ENCODE measurements at places on chromosomes 16 and 17.

DNA sequence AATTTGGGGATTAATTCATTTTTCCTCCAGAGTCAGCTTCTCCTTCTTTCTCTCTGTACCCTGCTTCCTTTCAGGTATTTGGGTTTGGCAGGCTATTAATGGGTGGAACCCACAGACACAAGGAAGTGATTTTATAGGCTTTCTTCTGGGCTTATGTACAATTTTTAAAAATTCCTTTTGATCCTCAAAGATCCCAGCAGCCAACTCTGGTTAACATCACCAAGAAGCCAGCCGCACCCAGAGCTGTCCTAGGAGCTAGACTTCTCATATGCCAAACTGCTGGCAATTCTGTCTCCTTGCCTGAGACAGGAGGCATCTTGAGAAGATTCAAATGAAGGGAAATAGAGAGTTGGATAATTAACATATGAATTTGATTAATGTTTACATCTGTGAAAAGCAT is 47.2 kb upstream of the ELAC2 start:
- no peak for DNase-seq

DNA sequence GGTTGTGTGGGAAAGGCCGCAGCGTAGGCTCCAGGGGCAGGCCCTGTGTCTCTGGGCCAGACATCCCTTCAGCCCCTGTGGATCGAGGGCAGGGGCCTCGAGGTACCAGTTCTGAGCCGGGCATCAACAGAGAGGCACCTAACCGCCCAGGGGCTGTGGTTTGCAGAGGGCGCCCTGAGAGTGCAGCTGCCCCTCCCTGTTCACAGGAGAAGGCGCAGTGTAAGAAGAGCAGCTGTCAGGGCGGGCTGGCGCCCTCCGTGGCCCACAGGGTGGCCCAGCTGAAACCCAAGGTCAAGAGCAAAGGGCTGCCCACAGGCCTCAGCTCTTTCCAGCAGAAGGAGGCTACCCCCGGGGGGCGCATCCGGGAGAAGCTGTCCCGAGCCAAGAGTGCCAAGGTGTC is 56.5 kb downstream of the ACTG1 start:
- DNase-seq, result no peak

DNA sequence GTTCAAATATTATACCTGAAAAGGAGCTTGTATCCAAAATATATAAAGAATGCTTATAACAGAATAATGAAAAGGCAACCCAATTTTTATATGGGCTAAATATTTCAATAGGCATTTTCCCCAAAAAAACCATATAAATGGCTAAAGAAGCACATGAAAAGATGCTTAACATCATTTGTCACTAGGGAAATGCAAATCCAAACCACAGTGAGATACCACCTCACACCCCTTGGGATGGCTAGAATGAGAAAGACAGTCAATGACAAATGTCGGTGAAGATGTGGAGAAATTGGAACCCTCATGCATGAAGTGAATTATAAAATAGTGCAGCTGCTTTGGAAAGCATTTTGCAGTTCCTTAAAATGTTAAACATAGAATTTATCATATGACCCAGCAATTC is 3.1 kb downstream of the TNFRSF13B start:
- DNase-seq, result no peak

DNA sequence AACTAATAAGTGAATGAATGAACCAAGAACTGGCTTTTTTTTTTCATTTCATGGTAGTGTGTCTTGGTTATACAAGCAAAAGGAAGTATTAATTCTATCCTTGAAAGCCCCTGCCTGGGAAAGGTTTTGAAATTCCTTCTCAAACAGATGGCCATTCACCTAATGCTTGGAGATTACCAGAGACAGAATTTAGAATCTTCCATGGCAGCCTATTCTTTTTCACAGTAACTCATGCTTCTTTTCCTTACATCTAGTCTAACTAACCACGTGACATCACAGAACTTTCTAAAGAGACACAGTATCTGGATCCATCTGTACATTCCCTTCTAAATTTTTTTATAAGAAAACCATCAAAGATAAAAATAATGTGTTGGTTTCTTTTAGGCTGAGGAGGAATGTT is 151.6 kb downstream of the FTO start:
- no peak for DNase-seq

GRCh38 chr17:67364847-67365737 is 1.3 kb downstream of the PSMD12 start:
- DNase-seq, result no peak

GRCh38 chr16:74073456-74073855 is 223.2 kb upstream of the PSMD7 start:
- DNase-seq, result no peak

- DNase-seq, result no peak
Measured at GRCh38 chr17:74860872-74861661, 1.4 kb upstream of the GRIN2C start.

DNA sequence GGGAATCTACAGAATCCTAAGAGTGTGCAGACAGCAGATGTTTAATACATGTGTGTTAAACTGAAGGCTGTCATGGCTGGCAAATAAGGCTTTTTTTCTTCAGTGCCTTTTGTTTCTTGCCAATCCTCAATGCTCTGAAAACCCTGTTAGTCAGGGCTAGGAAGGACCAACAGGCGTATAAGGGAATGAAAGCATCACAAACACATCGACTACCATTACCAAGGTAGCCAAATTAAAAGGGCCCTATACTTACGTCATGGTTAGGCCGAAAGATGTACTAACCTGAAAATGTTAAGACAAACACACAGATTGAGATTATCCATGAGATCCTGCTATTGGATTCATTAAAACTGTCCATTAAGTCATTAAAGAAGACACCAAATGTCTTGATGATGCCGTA is 13.1 kb downstream of the SLC16A6 start:
- DNase-seq, result no peak

- no peak for DNase-seq
Measured at GRCh38 chr17:75637551-75637950, 4.3 kb downstream of the SMIM5 start.

GRCh38 chr16:53541326-53541725 is 38.3 kb upstream of the AKTIP start:
- DNase-seq, result no peak

DNA sequence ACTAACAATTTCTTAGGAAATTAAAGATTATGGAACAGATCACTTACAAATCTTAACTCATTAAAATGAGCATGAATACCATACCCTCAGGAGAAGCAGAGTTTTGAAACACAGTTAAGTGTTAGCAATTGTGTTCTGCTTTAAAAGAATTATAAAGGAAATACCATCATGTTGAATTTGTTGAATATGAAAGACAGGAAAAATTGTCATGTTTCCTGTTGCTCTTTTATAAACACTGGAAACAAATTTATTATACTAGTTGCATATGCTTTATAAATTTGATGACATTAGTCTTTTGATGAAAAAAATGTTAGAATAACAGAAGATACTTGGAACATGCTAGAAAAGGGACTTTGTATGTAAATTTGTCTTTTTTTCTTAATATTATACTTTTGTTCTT is 59.7 kb downstream of the VMP1 start:
- DNase-seq, result no peak

- DNase-seq, result no peak
Measured at GRCh38 chr17:31627960-31628359, 231.1 kb downstream of the COPRS start.

DNA sequence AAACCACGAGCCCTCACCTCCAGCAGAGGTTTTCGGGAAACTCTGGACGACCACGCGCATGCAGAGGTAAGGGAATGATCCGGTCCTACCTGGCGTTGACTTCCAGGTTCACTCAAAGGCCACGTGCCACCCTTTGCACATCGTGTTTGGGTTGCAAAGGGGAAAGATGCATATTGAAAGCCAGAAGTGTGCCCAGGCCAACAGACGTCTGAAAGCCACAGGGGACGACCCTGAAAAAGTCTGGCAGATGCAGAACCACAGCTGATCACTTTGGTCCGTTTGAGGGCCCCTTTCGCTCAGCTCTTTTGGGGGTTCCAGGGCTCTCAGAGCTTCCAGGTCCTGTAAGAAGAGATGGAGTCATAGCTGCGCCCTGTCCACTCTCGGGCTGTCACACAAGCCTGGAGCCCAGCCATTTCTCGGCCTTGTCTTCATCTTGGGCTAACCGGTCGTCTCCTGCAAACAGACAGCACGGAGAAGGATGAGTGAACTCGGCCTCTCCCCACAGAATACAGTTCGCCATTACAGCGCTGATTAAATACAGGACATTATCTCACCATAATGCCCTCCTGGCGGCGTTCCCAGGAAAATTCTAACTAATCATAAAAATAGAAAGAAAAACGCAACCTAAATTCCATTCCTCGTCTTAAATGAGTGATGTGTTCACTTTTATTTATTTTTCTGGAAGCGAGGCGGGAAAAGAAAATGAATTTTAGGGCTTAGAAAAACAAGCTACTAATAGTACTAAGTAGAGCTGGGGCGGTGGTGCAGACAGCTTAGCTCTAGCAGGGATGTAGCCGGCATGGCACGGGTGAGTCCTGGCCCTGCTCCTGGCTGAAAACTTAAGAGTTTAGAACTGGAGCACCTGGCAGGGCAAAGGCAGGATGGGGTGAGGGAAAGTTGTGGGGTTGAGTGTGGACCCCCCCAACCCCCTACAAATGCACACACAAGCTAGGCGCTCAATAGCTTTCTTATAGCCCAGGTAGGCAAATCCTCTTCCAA is 45.5 kb upstream of the ZFHX3 start:
- no peak for DNase-seq

GRCh38 chr17:40491486-40491885 is 9.9 kb downstream of the TNS4 start:
- no peak for DNase-seq

DNA sequence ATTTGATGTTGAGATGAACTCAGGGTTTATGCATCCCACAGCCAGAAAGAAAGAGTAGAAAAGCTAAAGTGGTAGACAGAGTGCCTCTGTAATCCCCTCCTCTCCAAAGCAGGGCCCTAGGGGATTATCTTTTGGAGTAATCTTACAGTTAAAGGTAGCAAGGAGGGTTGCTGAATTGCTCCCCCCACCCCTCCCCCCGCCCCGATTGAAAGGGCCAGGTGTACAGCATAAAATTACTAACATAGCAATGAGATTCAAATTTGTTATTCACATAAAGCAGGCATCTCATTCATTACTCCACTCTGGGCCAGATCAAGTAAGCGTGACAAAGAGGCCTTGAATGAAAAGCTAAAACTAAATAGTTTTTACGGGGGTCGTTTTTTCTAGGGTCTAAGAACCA is 72.7 kb downstream of the STH start:
- no peak for DNase-seq

GRCh38 chr17:76268991-76269981 is 4.1 kb downstream of the UBALD2 start:
- DNase-seq, result no peak

GRCh38 chr16:67926181-67926750 is 5.4 kb downstream of the CTRL start:
- DNase-seq, result no peak

- no peak for DNase-seq
Measured at GRCh38 chr16:19885451-19886072, 914 bp upstream of the GPRC5B start.

DNA sequence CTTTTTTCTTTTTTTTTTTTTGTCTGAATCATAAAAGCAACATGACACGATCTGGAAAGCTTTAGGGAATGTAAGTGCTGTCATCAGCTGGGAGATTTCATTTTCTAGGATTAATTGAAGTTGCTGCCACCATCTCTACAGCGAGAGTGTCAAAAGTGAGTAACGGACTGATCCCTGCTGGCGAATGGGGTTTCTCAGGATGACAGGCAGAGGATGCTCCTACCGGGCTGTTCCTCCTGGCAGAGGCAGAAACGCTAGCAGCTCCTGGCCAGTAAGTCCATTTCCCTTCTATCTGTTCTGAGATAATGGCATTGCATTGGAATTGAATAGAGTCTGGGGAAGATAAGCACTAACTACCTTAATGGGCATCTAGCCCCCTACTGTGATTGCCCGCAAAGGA is 80.5 kb upstream of the KIFC3 start:
- DNase-seq, result no peak

- no peak for DNase-seq
Measured at GRCh38 chr16:73062001-73062616, 14.2 kb upstream of the ZFHX3 start.

GRCh38 chr17:72634621-72635020 is 457.9 kb downstream of the SLC39A11 start:
- DNase-seq, result peak; percentile 18

- no peak for DNase-seq
Measured at GRCh38 chr16:12580809-12581208, 222.9 kb downstream of the CPPED1 start.

DNA sequence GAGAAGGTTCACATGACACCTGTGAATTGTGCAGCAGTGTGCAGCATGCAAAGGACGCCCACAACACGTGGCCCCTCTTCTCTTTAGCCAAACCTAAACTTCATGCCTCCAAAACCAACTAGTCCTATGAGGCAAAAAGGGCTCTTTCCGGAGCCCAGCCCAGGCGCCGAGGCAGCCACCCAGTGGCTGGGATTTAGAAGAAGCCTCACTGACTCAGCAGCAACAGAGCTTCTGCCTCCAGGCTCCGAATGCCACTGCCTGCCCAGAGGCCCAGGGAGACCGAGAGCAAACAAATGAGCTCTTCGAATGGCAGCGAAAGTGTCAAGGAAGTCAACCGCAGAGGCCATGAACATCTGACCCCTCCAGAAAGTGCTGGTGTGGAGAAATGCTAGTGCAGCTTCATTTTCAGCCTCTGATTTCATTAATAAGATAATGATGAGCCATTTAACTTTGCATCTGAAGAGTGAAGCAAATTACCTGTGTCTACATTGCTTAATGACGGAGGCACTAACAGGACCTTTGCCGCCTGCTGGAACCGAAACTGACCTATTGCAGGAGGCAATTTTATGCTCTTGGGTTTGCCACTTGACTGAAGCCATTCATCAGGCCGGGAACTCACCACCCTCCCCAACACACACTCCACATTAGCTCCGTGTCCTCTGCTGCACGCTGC is 157.7 kb upstream of the RPL38 start:
- no peak for DNase-seq

DNA sequence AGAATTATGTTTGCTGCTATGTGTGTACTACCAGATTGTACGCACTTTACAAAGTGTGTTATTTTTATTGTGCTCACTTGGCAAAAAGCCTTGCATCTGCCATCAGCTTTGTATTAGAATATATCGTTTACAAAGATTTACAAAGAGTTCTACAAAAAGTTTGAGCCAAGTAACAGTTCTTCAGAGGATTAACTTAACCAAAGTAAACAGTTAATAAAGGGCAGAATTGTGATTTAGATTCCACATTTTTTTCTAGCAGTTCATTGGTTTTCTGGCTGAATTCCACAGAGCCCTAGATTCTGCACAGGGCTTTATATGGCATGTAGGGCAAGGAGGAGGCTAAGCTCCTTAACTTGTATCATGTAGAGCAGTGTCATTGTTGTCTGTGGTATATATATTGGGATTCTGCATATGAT is 29.4 kb downstream of the UTP18 start:
- no peak for DNase-seq

GRCh38 chr17:57518587-57519581 is 226.2 kb downstream of the CCDC182 start:
- no peak for DNase-seq

- no peak for DNase-seq
Measured at GRCh38 chr17:32256012-32256700, 9.5 kb upstream of the RHBDL3 start.

- no peak for DNase-seq
Measured at GRCh38 chr16:22813223-22813947, 577 bp upstream of the HS3ST2 start.

GRCh38 chr17:77245162-77245926 is 104.6 kb downstream of the SEC14L1 start:
- no peak for DNase-seq

GRCh38 chr16:50684823-50685461 is 3.8 kb upstream of the SNX20 start:
- peak; percentile 56 for DNase-seq
